Activated CD8-positive, alpha-beta memory T cell treated with anti-CD3 and anti-CD28 coated beads for 1 hour (primary cell): ENCODE measurements at places on chromosomes 12 and 14.
A peak's percentile ranks its signal among the peaks of the same experiment; 100 is the strongest.

DNA sequence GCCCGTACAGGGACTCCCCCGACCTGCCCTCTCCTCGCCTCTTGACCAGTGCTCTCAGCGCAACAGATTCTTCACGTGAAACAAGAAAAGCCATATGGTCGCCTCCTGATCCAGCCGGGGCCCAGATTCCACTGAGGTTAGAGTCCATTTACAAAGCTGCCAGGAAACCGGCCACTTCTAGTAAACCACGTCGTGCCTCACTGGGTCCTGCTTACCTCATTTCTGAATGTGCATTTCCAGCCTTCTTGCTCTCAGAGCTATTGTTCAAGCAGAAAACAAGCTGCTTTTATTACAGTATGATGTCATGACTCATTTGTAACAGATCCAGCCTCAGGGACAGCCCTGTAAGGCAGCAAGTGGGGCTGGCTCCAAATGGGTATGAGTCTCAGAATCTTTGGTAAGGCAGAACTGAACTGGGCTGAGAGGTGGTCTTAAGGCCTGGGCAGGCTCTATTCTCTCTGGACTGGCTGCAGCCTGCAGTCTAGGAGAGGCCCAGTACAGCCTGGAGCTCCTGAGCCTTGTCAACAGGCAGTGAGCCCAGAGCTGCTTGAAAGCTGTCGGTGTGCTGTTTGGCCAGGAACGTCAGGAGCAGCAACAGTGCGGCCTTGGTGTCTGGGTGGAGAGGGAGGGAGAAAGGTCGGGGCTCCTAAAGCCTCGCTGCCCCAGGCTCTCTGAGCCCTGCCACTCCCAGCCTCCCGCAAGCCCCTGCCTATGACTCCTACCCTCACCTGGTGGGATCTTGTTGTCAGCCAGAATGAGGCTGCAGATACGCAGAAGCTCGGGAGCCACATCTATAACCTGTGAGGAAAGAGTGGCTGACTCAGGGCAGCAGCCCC, 8.3 kb downstream of the REC8 start:
- DNase-seq: no peak

GRCh38 chr12:128951448-128951847, 98.2 kb downstream of the GLT1D1 start:
- DNase-seq: no peak

DNA sequence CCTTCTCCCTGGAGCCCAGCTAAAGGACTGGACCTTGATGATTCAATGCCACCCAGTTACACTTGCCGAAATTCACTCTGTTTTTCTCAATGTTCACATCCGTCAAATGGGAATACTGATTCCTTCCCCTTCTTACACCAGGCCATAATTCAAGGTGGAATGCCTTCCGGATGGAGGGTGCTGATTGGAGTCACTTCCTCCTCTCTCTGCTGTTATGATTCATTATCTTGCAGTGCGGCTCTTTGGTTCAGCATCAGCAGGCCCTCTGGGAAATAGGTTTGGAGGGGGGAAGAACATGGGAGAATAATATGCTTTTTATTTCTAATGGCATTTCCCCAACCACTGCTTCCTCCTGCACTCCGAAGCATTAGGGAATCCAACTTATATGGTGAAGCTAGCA, 390.6 kb upstream of the TBX3 start:
- DNase-seq: no peak

DNA sequence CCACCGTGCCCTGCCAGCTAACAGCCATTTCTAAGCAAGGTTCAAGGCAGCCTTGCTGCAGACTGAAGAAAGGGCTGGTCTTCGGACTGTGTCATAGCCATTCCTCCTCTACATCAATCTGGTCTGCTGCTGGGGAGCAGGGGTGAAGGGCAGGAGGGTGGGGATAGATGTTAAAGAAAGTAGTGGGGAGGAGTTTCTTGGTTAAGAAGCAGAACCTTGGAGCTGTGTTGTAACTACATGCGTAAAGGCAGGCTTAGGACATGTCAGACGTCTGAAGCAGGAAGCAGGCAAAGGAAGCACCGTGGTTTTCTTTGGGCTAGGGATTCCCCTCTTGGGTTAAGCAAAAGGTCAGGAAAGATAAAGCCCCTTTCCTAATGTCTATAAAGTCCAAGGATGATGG, 18.1 kb upstream of the NEK9 start:
- no peak for DNase-seq

GRCh38 chr12:86903159-86903558, 647.0 kb upstream of the MGAT4C start:
- no peak for DNase-seq

DNA sequence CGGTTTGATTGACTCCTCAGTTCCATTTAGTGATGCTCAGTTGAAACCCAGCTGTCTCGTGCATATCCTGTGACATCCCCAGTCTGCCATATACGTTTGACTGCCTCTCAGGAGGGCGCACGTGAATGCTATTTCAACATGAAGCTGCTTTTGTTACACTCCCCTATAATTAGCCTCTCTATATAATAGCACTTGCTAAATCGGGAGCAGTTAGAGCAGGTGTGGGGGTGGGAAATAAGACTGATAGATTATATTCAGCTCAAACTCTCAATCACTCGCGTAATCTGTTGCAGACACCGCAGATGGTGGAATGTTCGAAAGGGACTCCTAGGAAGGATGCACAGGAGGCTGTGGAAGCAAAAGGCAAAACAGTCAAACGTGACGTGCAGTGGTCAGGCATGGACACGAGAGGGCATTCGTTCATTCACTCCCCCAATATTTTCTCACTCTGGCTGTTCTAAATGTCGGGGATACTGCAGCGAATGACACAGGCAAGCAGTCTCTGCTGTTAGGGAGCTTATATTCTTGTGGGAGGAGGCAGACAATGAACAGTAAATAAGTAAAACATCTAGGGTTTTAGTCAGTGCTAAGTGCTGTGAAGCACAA, 29.8 kb downstream of the KCNA1 start:
- DNase-seq: no peak

GRCh38 chr12:77947746-77948145, 117.1 kb downstream of the NAV3 start:
- DNase-seq: no peak

- DNase-seq: no peak
Measured at GRCh38 chr14:103064978-103065377, 7.6 kb upstream of the CDC42BPB start.

- DNase-seq: peak; percentile 14
Measured at GRCh38 chr14:75230140-75230792, 48.4 kb upstream of the FOS start.

DNA sequence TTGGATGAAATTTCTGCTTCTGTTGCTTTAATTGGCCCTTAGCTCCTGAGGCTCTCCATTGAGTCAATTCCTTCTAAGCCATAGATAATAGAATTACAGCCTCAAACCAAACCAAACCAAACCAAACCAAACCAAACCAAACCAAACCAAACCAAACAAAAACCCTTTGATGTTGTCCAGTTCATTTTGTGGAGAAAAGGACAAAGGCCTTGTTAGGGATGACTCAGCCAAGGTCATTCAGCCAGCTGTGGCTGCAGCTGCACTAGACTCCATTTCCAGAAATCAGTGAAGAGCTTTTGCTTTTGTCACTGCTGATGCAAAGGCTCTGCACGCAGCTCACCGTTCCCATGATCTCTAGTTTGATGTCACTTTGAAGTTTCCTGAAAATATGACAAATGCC, 82.2 kb upstream of the RMST start:
- no peak for DNase-seq

DNA sequence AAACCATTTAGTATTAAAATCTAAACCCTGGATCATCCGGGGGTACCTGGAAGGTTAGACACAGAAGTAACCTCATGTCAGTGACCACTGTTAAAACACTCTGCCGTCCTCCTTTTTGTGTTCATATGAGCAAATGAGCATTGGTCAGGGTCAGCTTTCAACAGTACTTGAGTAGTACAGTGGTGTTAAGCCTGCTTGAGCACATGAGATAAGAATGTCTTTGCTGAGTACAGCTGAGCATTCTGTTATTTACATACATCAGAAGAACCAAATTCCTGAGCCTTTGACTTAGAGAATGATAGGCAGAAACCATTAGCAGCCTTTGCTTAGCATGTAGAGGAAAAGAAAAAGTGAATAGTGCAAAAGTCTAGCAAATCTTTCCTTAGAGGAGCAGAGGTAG, 38.6 kb upstream of the LRTM2 start:
- no peak for DNase-seq

- no peak for DNase-seq
Measured at GRCh38 chr14:69700575-69700974, 66.4 kb upstream of the SRSF5 start.

GRCh38 chr12:53103860-53104305, 597 bp downstream of the SOAT2 start:
- DNase-seq: no peak

DNA sequence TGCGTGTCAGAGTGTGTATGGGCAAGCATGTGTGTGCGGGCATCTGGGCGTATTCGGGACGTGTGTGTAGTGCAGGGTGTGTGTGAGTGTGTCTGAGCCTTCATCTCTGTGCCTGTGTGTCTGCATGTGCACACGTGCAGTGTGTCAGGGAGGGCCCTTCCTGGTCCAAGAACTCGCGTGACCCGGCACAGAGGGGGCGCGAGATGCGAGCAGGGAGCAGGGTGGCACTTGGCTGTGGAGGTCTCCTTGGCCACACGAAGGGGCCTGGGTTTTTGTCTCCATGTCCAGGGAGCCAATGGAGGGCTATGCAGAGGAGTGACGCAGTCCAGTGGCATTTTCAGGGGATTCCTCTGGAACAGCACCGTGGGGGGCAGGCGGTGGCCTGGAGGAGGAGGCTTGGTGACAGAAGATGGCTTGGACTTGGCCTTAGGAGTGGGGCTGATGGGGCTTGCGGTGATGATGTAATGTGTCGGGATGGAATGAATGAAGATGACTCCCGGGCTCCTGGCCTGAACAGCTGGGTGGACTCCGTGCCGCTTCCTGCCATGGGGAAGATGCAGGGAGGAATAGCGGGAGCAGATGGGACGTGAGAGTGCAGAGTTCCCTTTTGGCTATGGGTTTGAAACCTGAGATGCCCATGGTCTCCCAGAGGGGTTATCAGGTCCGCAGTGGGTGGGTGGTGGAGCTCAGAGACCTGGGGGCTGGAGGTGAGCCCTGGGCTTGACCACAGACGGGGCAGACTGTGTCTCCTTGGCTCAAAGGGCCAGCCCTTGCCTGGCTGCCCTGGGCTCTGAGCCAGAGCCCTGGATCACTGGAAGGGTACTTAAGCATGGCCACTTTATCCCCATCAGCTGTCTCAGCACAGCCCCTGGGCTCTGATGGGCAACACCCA, 208.3 kb downstream of the PHETA1 start:
- no peak for DNase-seq

DNA sequence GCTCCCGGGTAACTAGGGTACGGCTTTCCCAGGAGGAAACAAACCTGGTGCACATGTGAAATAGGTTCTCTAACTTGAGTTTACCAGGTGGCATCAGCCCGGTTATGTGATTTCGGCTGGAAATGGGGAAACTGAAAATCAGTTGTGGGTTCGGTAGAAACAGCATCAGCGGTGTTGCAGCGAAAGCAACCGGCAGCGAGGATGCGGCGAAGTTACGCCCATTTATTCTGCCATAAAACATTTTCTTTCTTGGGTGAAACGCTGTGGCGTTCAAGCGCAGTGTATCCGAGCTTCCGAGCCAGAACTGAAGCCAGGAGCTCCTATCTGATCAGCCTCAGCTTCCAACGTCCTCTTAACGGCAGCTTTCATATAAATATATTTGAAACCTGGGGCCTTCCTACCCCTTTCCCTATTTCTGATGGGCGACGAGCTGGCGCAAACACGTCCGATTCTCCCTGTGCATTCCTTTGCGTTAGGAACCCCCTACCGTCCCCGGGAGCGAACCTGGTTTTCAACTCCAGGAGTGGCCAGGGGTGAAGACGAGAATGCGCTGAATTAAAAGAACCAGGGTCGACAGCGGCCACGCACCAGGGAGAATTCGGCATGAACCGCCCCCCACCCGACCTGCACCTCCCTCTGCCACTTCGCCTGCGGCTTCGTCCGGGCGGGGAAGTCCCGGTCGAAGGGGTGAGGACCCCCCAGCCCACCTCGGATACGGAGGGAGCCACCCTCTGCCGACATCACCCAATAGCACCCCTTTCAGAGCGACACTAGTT, 1.6 kb downstream of the DPF3 start:
- no peak for DNase-seq

DNA sequence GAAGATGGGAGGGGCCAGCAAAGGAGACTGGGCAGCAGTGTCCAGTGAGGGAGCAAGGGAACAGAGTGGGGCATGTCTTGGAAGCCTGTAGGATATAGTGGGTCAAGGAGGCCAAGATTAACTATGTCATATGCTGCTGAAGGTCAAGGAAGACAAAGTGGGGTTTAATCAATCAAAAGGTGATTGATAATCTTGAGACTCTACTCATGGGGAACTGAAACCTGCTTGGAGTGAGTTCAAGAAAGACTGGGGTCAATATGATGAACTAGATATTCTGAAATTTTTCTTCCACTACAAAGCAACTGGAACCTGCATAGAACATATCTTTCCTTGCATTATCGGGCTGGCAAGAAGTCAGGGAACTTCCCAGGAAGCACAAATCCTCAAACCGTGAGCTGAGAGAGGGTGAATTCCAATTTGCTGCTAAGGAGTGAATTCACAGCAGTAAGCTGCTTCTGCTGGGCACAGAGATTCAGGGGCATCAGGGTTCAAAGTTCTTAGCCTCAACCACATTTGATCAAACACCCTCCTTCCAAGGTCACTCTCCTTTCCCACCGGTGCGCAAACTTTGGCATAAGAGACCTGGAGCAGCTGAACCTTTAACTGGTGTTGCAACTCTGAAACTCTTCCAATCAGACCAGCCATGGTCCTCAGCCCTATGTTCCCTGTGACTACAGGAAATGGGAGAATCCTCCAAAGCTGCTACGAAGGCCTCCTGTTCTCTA, 40.3 kb upstream of the DCD start:
- DNase-seq: no peak

DNA sequence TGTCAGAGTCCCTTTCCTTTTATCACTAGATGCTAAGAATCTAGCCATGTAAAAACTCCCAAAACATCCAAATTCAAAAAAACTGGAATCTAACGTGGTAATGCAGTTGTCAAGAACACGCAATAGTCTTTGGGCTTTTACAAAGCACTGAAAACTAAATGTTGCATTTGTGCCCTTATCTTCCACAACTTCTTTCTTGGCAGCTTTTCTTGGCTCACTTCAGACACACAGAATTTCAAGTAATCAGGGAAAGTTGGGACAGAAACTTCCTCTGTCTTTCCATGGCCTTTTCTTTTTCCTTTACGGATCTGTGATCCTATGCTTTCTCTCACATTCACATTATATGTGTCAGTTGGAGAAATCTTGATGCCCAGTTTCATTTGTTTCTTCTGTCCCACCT, 136.0 kb downstream of the CRADD start:
- DNase-seq: no peak

DNA sequence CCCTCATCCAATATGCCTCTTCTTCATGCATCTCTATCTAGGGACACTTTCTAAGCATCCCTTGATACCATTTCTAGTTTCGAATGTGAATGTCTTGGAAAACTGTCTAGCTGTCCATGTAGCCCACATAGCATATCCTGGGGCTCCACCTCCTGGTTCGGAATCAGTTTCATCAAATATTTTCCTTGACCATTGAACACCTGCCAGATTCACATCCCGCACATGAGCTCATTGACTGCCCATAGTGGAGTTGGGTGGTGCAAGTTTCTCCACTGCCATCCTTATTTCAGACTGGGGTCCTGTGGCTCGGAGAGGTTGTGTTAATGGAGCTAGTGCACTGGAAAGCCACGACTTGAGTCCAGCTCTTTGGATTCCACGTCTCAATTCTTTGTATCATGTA, 58.6 kb upstream of the TMEM263 start:
- DNase-seq: no peak

GRCh38 chr12:94762943-94763342, 112.6 kb upstream of the TMCC3 start:
- DNase-seq: no peak
